ENCODE measurements at places on chromosomes 13 and 19. TPM values are rescaled to one million over a fixed set of nuclear protein-coding genes. Genes with fewer than 3 reads are reported as not detected.
A peak's percentile ranks its signal among the peaks of the same experiment; 100 is the strongest.

DNA sequence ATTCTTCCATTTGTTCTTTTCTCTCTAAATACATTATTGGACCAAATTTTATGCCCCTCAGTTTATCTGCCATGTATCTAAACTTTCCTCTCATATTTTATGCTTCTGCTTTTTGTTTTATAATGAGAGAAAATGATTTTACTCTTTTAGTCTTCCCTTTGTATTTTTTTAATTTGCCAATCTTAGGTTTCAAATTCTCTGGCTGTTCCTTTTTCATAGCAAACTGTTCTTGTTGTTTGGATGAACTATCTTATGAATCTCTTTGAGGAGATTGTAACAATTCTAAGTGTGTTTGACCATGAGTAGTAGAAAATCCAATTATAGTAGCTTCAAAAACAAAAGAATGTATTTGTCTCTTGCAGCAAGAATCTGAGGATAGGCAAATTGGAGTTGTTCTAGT lies 290.5 kb downstream of the NDFIP2 start:
- H3K4me3 ChIP-seq, result no peak overlapping the region
- H3K4me1 ChIP-seq, result no peaks in the 10 kb centered on the region
- no peak overlapping the region for H3K27ac ChIP-seq
- no peaks in the 10 kb centered on the region for H3K27me3 ChIP-seq
- DNase-seq, result no peak

Gene SYCN
- not detected for total RNA-seq

DNA sequence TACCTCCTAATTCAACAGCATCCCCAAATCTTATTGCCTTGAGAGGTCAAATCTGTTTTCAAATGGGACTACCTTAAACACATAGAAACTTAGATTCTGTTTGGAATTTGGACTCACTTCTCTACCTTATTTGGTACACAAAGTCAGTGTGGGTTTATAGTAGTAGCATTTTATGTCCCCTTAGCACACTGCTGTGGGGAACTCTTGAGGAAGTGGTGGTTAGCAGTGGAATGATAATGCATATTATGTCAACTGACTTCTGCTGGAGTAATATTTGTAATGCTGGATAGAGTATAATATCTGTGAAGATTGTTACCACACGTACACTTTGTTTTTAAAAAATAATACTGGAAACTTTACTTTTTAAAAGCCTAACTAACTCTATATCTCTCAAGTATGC lies 386.3 kb downstream of the NDFIP2 start:
- no peak for DNase-seq
- no peaks in the 10 kb centered on the region for H3K27me3 ChIP-seq
- no peak overlapping the region for H3K4me3 ChIP-seq
- H3K4me1 ChIP-seq, result no peaks in the 10 kb centered on the region
- H3K36me3 ChIP-seq, result no peaks in the 10 kb centered on the region

Gene WDFY2
- total RNA-seq, result 6.1 TPM

DNA sequence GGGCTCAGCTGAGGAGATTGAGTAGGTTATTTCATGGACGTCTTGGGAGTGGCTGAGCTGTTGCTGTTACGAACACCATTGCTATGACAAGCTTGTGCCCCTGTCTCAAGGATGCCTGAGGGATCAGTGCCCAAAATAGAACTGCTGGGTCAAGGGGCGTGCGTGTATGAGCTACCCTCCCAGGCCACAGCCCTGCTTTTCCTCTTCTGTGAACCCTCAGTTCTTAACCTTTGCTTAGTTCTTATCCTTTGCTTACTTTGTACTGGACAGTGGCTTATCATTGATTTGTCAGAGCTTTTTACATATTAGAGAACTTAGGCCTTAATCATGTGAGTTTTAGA lies 9.0 kb downstream of the ARHGAP45 start:
- no peak for DNase-seq
- no peak overlapping the region for H3K4me3 ChIP-seq
- no peaks in the 10 kb centered on the region for H3K4me1 ChIP-seq

GRCh38 chr19:38733493-38734175 lies 10.6 kb downstream of the CAPN12 start:
- no peak overlapping the region for H3K4me3 ChIP-seq
- H3K27me3 ChIP-seq, result no peaks in the 10 kb centered on the region
- H3K27ac ChIP-seq, result peak overlapping the region; percentile 71
- peaks cover 34% of the 10 kb centered on the region for H3K36me3 ChIP-seq
- DNase-seq, result no peak

DNA sequence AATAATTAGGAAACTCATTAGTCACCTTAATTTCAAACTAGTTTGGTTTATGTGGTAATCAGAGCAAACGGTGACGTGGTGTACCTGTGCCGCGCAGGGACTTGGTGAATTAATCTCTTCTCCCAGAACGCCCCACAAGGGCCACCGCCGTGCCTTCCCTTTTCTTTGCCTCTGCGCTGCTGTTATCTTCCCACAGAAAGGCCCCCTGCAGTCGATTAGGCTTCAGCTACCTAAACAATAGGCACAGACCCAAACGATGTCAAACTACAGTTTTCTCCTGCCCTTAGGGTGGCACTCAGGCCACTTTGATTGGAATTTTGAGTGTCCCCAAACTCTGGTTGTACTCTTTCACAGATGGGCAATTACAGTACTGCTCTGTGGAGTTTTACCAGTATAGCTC lies 115.5 kb downstream of the GGACT start:
- no peaks in the 10 kb centered on the region for H3K27me3 ChIP-seq
- no peak for DNase-seq
- no peak overlapping the region for H3K4me3 ChIP-seq
- no peaks in the 10 kb centered on the region for H3K4me1 ChIP-seq
- no peak overlapping the region for H3K27ac ChIP-seq

Gene PALM
- total RNA-seq, result 107 TPM

Gene NUP58
- 9.7 TPM for total RNA-seq

- no peaks in the 10 kb centered on the region for H3K4me1 ChIP-seq
- H3K27ac ChIP-seq, result no peak overlapping the region
- no peak overlapping the region for H3K4me3 ChIP-seq
These were observed 749.7 kb downstream of the DIAPH3 start for GRCh38 chr13:59414006-59414405.

Gene THSD8
- not detected for total RNA-seq

- no peak for DNase-seq
- H3K27ac ChIP-seq, result no peak within 1 kb of the TSS
- peak within 1 kb of the TSS; percentile 77 for H3K4me3 ChIP-seq
- no peaks in the 10 kb centered on the region for H3K36me3 ChIP-seq
- peaks cover 9% of the 10 kb centered on the region for H3K4me1 ChIP-seq
- peaks cover 5% of the 10 kb centered on the region for H3K27me3 ChIP-seq
These were observed at the start of gene CCNA1 for GRCh38 chr13:36432106-36432544. CCNA1 (plus strand) TSS chr13:36432495; CDS start chr13:36433057, 562 bp downstream.

DNA sequence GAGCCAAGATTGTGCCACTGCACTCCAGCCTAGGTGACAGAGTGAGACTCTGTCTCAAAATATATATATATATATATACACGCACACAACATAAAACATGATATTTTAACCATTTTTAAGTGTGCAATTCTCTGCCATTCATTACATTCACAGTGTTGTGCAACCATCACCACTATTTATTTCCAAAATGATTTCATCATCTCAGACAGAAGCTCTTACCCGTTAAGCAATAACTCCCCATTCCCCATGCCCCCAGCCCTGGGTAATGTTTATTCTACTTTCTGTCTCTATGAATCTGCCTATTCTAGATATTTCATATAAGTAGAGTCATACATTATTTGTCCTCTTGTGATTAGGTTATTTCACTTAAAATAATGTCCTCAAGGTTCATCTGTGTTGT lies 20.3 kb downstream of the WDR88 start:
- no peaks in the 10 kb centered on the region for H3K27me3 ChIP-seq
- H3K4me3 ChIP-seq, result no peak overlapping the region
- H3K27ac ChIP-seq, result no peak overlapping the region
- H3K4me1 ChIP-seq, result no peaks in the 10 kb centered on the region
- no peak for DNase-seq
- H3K36me3 ChIP-seq, result no peaks in the 10 kb centered on the region

Gene ZNF865
- total RNA-seq, result 22.0 TPM

Gene ZNF264
- total RNA-seq, result 183 TPM

GRCh38 chr19:8478598-8478997 lies 23.8 kb downstream of the PRAM1 start:
- H3K4me1 ChIP-seq, result no peaks in the 10 kb centered on the region
- H3K36me3 ChIP-seq, result peaks cover 51% of the 10 kb centered on the region
- no peak for DNase-seq

DNA sequence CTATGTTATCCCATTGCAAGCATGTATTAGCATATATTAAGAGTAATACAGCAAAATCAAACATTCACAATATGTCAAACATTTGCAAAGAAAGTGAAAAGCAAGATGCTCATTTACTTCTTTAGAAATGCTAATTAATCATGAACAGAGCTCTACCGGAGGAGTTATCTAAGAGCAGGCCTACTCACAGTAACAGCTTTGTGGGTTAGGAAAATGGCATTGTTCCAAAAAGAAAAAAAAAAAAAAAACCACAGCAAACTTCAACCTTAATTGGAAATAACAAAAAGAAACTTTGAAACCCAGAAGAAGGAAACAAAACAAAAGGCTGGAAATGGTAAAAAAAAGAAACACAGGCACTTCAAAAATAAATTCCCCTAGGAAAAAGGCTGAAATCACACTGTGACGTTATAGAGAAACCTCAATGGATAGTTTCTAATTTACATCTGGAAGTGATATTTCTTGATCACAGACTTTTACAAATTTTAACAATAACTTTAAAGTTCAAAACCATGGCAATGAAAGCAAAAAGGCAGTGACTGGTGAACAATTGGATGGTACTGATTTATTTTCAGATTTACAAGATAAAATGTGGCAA lies 1236.8 kb upstream of the SPRY2 start:
- H3K4me1 ChIP-seq, result no peaks in the 10 kb centered on the region
- H3K27me3 ChIP-seq, result no peaks in the 10 kb centered on the region
- H3K36me3 ChIP-seq, result no peaks in the 10 kb centered on the region
- DNase-seq, result no peak
- H3K4me3 ChIP-seq, result no peak overlapping the region

Gene ELSPBP1
- not detected for total RNA-seq

DNA sequence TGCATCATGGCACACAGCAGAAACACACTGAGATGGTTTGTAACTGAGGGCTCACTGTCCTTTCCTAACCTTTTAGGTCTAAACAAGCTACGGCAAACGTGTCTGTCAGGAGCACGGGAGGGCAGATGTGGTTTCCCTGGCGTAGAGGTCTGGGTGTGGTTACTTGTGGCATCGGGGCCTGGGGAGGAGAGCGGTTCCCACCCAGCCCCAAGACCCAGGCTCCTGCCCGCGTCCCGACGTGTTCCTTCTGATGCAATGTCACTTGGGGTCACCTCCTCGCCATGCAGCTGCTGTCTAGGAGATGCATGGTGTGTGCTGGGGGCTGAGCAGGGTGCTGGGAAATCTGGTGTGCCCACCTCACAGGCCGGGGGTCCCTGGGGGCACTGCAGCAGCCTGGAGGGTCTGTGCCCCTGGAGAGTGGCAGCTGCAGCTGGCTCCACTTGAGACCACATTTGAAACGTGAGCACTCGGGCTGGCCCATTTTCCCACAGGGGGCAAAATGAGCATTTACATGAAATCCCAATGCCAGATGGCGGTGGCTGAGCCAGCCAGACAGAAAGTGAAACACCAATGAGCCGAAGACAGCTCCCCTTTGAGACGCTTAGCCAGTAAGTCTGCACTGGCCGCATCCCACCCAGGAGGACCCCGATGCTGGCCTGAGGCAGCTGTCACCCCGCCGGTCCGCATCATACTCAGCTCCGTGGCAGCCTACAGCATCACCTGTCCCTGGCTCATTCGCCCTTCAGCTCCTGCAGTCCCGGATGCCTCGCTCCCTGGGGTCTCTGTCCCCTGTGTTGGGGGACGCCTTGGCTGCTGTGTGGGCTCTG lies 22.3 kb upstream of the MYDGF start:
- no peaks in the 10 kb centered on the region for H3K27me3 ChIP-seq
- H3K4me3 ChIP-seq, result no peak overlapping the region
- peaks cover 98% of the 10 kb centered on the region for H3K36me3 ChIP-seq
- no peaks in the 10 kb centered on the region for H3K4me1 ChIP-seq
- no peak for DNase-seq
- no peak overlapping the region for H3K27ac ChIP-seq

Gene ZNF880
- total RNA-seq, result 21.5 TPM

- no peak for DNase-seq
- peak overlapping the region; percentile 71 for H3K27ac ChIP-seq
- no peaks in the 10 kb centered on the region for H3K27me3 ChIP-seq
These were observed 872 bp downstream of the FARSA start for GRCh38 chr19:12932392-12933286.

DNA sequence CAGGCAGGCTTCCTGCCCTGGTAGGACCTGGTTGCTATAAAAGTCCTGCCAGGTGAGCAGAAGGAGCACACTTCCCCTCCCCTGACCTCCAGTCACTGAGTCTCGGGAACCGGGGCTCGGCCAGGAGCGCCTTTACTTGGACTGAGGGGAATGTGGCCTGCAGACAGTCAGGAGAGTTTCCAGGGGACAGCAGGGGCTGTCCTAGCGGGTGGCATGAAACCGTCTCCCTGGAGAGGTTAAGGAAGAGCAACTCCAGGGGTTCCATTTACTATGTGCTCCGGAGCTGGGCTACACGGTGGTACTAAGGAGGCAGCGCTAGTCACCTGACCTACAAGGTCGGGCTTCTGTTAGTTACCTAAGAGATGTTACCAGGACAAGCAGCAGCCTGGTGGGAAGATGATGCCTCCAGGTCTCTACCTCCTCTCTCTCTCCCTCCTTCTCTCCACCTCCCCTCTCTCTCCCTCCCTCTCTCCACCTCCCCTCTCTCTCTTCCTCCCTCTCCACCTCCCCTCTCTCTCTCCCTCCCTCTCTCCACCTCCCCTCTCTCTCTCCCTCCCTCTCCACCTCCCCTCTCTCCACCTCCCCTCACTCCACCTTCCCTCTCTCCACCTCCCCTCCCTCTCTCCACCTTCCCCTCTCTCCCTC lies 4.1 kb upstream of the CNOT3 start:
- no peaks in the 10 kb centered on the region for H3K27me3 ChIP-seq
- H3K27ac ChIP-seq, result no peak overlapping the region
- H3K4me1 ChIP-seq, result peaks cover 5% of the 10 kb centered on the region
- DNase-seq, result no peak
- H3K4me3 ChIP-seq, result no peak overlapping the region
- peaks cover 23% of the 10 kb centered on the region for H3K36me3 ChIP-seq

DNA sequence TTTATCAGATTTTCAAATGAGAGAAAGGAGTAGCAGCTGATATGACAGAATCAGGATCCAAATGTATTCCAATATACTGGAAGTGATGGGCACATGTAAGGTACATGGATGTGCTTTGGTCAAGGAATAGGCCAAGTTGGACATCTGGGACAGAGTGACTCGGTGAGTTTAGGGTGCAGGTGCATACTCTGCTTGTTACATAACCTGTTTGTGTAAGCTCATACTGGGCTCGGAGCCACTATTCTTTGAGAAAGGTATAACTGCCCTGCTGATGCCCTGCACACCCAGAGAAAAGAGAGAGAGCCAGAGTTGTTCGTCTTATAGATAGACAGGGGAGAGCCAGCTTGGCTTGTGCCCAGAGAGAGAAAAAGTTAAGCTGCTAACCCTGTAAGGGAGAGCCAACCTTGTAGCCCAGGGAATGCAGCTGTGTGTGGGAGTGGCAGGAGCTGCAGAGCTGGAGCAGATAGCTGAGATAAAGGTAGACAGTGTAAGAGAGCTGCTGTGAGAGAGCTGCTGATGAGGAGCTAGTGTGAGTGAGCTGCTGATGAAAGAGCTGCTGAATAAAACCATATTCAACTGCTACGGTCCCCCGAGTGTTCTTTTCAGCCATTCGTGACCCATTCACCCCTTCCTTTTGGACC lies 40.7 kb upstream of the N4BP2L1 start:
- H3K4me3 ChIP-seq, result no peak overlapping the region
- DNase-seq, result no peak
- no peaks in the 10 kb centered on the region for H3K27me3 ChIP-seq
- H3K36me3 ChIP-seq, result peaks cover 10% of the 10 kb centered on the region
- peaks cover 7% of the 10 kb centered on the region for H3K4me1 ChIP-seq

GRCh38 chr19:10929402-10929794 lies 787 bp downstream of the TIMM29 start:
- H3K4me3 ChIP-seq, result peak overlapping the region; percentile 70
- peaks cover 14% of the 10 kb centered on the region for H3K36me3 ChIP-seq
- DNase-seq, result no peak
- peak overlapping the region; percentile 83 for H3K27ac ChIP-seq
- H3K27me3 ChIP-seq, result no peaks in the 10 kb centered on the region

Gene LSM14A
- total RNA-seq, result 107 TPM

Gene NLRP7
- not detected for total RNA-seq
